ENCODE measurements at places on chromosomes 5 and 9. TPM values are rescaled to one million over a fixed set of nuclear protein-coding genes. Genes with fewer than 3 reads are reported as not detected.

The ADRB2 gene
- 3.0 TPM for total RNA-seq

The GZMA gene
- 1.4 TPM for total RNA-seq

The LHX6 gene
- 2.2 TPM for total RNA-seq

DNA sequence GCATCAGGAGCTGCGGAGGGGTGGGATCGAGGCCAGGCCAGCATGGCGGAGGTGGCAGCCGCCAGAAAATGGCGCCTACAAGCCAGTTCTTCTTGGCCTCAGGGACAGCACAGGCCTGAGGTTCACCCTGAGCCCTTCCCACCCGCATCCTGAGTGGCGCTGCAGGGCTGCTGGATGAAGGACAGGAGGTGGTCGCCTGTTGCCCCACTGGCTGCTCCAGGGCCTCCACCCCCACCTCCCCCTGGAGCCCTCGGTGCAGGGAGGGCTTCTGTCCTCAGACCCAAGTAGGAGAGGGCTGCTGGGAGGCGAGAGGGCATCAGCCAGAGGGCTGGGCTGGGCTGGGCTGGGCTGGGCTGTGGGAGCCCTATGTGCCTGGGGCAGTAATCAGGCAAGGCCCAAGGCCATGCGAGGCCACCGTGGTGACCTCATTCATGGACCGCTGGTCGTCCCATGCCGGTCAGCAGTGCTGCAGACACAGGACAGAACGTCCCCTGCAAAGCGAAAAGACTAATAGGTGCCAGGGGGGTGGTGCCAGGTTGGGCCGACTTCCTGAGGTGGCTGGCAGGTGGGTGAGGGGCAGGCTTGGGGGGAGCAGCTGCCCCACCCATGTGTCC is 13.8 kb downstream of the GPSM1 start:
- no peak for DNase-seq

- no peak for DNase-seq
These were observed 220.8 kb downstream of the FSTL4 start for GRCh38 chr5:133391354-133392136.

- no peak for DNase-seq
These were observed 24.5 kb downstream of the ERGIC1 start for GRCh38 chr5:172858511-172858989.

GRCh38 chr5:101278011-101278687 is 375.1 kb upstream of the ST8SIA4 start:
- no peak for DNase-seq

- no peak for DNase-seq
These were observed 145.1 kb upstream of the ADAMTS16 start for GRCh38 chr5:4995014-4995413.

Measured in urinary bladder (tissue), 4 donors.